ENCODE measurements at places on chromosomes 16 and 17.
A peak's percentile ranks its signal among the peaks of the same experiment; 100 is the strongest.

GRCh38 chr16:74700438-74701225 is at the start of gene MLKL:
MLKL (minus strand) TSS chr16:74700862; CDS start chr16:74695757, 5,105 bp downstream.
- peak; percentile 76 for DNase-seq

DNA sequence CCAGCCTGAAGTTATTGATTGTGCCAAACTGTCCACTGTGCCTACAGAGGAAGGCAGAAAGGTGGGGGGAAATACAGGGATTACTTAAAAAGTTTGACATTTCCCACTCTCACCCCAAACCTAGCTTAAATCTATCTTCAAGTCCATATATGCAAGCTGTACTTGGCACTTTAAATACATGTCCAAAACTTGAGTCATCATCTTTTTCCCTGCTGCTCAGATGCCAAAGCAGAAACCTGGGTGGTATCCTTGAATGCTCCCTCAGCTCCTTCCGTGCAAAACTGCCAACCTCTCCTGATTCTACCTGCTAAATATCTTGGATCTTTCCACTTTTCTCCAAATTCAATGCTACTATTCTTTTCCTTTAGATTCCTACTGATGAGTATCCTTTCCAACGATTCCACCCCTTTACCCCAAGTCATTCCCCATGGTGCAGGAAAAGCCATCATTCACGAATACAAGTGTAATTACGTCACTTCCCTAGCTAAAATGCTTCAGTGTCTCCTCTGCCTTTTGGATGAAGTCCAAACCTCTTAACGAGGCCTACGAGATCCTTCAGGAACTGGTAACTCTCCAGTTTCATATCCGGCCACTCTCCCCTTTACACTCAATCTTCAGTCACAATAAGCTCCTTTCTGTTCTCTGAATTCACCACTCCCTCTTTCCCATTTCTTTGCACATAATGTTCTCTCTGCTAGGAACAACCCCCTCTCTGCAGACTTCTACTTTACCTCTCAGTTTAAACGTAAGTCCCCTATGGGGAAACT is 9.3 kb downstream of the BECN1 start:
- no peak for DNase-seq

DNA sequence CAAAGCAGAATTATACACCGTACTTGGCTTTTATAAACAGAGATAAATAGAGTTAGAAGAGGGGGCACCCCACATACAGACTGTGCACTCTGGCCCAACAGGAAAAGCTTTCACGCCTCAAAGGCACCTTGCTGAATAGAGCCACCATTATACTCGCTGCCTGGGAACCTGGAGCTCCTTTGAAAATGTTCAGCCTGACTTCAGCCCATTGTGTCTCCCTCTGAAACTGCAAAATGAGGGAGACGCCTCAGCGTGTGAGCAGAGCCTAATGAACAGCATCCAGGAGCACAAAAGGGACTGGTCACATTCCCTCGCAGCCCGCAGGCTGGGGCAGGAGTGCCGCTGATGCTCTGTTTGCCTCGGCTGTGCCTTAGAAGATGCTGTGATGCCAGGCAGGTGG is 46.3 kb downstream of the ABCC12 start:
- no peak for DNase-seq

DNA sequence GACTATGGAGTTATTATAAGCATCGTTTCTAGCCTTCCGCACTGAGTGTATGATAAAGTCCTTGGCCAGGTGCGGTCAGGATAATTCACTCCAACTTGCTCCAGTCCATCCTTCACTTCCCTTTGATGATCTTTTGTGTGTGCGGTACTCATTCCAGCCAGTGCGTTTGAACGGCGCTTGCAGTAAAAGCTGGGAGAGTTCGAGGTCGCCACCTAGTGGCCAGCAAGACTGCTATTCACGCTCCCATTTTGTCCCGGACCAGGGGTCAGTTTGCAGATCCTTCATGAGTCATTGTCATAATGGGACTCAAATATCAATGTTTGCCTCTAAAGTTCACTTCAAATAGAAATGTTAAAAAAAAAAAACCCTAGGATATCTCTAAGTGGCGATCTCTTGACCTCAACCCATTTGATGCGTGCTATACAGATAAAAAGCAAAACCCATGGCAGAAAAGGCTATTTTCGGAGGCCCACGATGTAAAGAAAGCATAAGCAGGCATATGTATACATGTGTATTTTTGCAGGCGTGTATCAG is 417.1 kb downstream of the TMEM114 start:
- DNase-seq: peak; percentile 70

GRCh38 chr16:21263640-21264570 is 14.2 kb downstream of the CRYM start:
- DNase-seq: no peak

DNA sequence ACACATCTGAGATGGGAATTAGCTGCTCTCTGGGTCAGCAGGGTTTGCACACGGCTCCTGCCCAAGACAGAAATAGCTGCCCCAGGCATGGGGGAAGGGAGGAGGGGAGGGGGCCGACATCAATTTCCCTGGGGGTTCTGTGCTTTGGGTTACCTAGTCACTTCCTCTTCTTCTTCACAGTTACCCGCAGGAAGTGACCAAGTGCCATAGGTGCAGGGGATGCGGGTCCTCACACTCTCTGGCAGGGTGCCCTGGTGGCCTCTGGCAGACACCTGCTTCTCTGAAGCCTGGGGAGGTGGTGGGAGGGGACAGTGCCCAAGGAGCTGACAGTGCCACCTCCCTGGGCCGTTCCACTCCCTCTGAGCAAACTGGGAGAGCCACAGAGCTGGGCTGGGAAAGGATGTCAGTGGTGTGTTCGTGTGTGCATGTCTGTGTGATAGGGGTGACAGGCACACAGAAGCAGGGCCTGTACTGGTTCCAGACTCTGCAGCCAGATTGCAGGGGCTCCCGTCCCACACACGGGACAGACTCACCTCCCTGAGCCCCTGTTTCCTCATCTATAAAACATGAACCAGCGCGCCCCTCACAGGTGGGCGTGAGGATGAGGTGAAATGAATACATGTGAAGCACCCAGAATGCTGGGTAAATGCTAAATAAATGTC is 18.2 kb downstream of the SCN4A start:
- no peak for DNase-seq

DNA sequence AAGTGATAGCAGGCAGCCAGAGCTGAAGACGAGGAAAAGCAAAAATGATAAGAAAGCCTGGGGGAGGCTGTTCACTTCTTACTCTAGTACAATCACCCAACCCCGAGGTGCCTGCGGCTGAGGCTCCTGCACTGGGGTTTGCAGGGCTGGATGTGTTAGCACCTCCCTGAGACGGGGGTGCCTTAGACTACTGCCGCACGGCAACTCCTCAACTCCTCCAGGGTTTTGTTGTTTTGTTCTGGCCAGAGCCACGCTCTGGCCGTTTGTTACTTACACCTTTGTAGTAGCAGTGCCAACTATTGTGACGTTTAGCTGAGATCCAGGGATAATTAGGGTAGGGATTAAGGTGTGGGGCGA is 51.5 kb downstream of the LDHD start:
- DNase-seq: no peak

GRCh38 chr17:7014995-7015958 is 2.9 kb downstream of the RNASEK start:
- peak; percentile 71 for DNase-seq

DNA sequence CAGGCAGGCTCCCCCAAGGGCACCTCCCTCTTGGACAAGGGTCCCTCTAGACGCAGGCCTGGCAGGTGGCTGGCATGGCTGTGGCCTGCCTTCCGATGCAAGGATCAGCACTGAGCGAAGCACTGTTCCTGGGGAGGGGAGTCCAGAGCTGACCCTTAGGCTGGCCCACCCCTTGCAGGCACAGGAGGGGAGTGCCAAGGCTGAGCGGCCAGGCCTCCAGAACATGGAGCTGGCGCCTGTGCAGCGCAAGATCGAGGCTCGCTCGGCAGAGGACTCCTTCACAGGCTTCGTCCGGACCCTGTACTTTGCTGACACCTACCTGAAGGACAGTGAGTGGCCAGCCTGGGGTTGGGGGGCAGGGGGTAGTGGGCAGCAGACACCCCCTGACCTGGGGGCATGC is 16.8 kb upstream of the MYO15B start:
- no peak for DNase-seq

DNA sequence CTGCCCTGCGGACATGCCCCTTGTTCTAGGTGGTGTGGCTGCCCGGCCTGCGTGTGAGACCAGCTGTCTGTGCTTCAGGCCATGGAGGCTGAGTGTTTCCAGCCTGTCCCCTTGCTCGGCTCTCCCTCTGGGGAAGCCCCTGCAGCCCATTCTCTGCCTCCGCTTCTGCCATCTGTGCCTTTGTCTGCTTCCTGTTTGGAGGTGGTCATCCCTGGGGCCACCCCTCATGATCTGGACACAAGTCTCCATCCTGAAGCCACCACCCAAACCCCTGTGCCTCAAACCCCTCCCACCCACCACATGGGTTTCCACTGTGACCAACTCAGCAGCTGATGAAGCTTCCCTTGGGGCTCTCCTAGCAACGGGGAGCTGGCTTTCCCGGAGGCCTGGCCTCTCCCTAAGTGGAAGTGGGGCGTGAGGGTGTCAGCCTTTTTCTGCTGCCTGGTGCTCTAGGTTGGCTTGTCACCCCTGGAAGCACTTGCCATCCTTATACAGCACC is 184.9 kb downstream of the SEC14L1 start:
- DNase-seq: no peak

DNA sequence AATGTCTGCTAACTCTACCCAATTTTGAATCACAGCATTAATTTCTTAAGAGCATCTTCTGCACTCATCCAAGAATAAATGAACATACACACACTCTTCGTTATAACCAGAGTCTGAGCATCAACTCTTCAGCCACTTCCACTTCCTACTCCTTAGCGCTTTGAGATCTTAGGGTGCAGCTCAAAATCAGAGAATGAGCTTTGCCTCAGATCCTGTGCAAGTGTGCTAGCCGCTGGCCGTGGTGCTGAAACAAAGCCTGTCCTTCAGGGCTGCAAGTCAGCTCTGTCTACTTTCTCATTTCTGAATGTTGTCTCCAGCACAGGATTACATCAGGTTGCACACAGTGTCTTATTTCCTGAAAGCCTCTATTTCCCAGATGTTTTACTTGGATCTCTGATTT is 165.4 kb downstream of the AIPL1 start:
- peak; percentile 11 for DNase-seq

GRCh38 chr16:11484691-11485258 is 101.9 kb downstream of the LITAF start:
- DNase-seq: no peak

DNA sequence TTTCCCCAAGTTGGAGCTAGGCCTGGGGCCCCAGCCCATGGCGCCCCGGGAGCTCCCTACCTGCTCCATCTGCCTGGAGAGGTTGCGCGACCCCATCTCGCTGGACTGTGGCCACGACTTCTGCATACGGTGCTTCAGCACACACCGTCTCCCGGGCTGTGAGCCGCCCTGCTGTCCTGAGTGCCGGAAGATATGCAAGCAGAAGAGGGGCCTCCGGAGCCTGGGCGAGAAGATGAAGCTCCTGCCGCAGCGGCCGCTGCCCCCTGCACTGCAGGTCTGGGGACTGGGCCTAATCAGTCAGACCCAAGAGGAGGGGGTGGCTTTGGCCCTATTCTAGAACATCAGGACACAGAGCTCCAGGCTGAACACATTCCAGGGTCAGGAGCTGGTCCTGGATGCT is 1.5 kb downstream of the RNF112 start:
- no peak for DNase-seq

- no peak for DNase-seq
Observed at GRCh38 chr17:66981983-66982508, 17.5 kb downstream of the CACNG4 start.

GRCh38 chr16:80938004-80938878 is 68.4 kb downstream of the CMC2 start:
- no peak for DNase-seq

DNA sequence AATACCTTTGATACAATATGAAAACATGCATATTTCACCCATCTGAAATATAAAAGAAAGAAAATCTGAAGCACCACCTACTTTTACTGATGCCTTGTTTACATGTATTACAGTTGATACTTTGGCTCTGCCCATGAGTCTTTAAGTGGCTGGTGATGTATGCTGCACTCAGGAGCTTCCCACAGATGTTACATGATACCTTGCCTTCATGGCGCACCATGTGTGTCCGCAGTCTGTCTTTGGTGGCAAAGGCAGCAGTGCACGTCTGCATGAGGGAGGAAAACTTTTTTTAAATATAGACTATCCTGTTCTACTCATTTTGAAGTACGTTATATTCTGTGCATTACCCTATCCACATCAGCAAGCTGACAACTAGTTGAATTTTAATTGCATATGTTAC is 7.5 kb downstream of the VEZF1 start:
- DNase-seq: no peak

DNA sequence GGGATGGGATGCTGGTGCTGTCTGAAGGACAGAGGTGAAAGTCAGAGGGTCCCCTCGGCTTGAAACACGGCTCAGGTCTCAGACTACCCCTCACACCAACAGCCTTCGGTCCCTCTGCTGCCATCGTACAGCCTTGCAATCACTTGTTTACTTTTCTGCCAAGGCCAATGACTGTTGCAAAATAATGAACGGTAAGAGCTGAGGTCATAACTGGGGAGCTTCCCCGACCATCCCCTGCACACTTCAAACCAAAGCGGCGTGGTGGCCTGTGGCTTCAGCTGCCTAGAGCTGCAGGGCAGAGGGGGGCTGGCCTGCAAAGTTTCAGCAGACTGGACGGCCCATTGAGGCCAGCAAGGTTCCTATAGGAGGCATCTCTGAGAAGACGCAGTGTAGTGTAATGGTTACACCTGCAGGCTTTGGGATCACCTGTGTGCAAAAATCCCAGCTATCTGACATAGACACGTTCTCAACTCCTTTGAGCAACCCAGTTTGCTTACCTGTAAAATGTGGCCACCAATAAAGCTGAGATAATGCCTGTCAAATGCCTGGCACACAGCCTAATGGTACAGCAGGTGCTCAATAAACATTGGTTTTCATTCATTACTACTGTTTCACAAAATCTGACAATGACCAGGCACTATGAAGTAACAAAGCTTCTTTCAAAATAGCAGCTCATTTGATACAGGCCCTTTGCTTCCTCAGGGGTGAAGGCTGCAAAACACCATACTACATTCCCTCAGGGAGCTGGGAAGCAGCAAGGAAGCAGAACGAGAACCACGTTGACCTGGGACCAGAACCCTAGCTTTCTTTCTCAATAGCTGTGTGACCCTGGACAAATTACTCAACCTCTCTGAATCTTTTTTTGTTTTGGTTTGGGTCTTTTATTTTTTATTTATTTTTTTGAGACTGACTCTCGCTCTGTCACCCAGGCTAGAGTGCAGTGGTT is 5.0 kb downstream of the PAM16 start:
- DNase-seq: no peak

GRCh38 chr17:7130621-7131422 is 16.2 kb upstream of the ASGR2 start:
- DNase-seq: peak; percentile 51

DNA sequence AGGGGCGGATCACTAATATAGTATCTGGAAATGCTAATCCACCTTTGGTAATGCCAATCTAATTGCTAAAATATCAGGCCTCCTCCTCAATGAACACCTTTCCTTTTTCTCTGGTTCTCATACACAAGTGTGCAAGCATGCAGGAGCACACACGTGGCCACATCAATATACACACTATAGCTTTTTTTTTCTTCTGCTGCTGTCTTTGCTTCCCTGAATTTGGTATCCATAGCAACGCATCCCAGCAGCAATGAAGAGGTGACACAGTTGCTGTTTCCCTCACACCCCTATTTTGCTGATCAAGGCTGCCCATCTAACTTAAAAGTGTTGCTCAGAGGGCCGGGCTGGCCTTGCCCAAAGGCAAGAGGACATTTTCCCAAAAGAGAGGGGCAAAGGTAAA is 15.4 kb downstream of the NOG start:
- DNase-seq: no peak

- DNase-seq: no peak
Observed at GRCh38 chr17:32141258-32141657, 1.0 kb upstream of the RHOT1 start.

Data from hematopoietic multipotent progenitor cell (in vitro differentiated cells).